ENCODE measurements at places on chromosomes 11 and 22.

DNA sequence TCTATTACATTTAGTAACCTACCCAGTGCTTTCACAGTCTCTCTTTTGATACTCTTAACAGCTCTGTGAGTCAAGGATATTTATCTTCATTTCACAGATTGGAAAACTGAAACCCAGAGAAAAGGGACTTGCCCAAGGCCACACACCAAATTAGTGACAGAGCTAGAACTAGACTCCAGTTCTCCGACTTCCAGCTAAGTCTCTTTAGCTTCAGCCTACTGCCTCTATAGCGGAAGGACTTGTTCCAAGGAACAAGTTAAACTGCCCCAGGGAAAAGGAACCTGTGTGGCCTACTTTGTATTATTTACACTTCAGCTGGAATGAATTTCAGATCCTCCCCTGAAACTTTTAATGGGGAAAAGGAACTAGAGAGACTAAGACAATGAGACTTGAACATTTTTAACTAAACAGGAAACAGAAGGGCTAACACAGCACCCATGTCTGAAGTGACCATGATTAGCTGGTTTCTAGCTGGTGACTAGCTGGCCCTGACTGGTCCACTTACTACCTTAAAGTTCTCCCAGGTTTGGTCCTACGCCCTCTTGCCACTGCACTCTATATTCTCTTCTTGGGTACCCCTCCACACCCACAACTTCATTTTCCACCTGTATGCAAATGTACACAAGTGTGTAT, 1.3 kb downstream of the LRRC51 start:
- DNase-seq, result no peak

DNA sequence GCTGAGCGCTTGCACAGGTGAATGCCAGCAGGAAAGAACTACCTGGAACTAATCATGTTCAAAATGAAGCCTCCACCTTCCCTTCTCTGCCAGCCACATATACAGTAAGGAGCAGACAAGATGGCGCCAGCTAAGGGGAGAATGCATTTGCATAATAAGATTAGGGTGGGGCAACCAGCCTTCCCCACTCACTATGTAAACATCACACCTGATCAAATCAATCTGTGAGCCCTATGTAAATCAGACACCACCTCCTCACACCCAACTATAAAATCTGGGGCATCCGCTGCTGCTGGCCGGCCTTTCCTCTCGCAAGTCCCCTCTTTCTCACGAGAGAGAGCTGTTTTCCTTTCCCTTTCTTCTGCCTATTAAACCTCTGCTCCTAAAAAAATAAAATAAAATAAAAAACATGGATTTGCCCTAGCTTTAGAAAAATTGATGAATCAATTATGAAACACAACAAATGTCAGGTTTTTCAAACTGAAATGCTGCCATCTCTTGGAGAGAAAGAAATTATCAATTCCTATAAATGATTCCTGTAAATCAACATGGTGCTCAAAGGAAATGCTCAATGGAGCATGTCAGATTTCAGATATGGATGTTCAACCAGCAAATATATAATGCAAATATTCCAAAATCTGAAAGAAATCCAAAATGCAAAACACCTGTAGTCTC, 108.9 kb downstream of the SGSM3 start:
- DNase-seq, result no peak

- DNase-seq, result no peak
These were observed 58.5 kb downstream of the CCDC34 start for GRCh38 chr11:27304514-27304913.

DNA sequence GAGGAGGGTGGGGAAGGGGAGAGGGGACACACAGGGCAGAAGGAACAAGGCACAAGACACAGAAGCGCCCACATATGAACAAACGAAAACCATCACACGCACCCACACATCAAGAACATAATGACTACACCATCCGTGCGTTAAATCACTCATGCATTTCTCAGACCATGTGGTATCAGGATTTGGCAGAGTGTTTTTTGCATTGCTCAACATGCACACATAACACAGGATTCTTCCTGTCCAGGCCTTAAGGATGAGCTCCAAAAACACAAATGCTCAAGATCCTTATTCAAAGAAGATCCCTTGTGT, 309.5 kb downstream of the CADM1 start:
- DNase-seq, result peak; percentile 68

DNA sequence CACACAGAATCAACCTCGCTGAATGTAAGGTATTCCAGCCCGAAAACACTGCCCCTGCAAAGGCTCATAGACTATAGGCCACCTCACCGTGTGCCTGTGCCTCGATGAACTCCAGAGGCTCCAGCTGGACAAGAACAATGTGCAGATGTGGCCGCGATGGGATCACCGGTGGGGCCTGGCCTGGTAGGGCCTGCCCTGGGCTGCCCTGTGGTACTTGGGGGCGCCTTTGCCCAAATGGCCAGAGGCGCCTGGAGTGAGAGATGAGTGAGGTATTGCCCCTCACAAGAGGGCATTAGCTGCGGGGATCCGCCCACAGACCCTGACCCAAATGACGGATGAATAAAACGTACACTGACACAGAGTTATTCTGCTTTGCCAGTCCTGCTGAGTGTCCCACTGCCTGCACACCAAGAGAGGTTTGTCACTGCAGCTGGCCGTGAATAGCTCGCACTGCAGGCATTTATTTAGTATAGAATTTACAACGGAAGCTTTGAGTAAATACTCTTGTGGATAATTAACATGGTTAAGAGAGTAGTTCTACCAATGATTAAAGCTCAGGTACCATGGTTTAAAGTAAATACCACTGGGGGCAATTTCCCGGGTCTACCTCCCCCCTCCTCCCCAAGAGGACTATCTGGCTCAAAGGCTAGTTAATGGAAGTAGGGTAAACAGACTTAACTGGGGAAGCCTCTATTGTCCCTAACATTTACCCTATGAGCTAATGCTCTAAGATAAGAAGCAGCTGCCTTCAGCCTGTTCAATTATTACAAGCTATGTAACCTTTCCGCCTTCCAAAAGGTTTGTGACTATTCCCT, 101.1 kb upstream of the IGLL5 start:
- no peak for DNase-seq

DNA sequence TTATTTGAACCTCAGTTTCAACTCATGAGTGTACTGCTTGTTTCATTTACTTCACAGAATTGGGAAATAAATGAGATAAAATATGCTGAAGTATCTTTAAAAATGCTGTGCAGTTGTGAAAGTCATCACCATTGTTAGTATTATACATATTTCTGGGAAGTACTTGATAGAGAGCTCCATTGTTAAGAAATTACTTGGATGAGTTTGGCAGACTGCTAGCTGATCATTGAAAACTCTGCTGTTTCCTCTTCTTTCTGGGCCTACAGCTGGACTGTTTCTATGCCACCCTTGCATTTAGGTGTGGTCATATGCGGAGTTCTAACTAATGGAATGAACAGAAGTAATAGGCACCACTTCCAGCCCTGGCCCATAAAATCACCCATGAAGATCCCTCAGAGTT, 10.0 kb downstream of the SIK2 start:
- DNase-seq, result no peak

DNA sequence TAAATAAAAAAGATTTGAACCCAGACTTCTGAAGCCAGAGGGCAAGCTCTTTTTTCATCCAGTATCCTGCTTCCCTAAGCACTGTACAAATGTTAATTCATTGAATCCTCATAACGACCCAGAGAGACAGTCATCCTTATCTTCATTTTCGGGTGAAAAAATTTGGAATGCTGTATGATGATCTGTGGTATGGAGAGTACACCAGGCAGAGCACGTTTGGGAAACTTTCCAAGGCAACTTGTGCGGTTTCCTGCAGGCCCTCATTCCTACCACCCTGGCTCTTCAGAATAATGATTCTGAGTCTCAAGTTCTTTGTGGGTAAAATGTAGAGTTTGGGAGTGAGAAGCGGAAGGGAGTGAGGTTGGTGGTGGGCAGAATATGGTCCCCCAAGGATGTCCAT, 177.9 kb upstream of the CADM1 start:
- peak; percentile 54 for DNase-seq

DNA sequence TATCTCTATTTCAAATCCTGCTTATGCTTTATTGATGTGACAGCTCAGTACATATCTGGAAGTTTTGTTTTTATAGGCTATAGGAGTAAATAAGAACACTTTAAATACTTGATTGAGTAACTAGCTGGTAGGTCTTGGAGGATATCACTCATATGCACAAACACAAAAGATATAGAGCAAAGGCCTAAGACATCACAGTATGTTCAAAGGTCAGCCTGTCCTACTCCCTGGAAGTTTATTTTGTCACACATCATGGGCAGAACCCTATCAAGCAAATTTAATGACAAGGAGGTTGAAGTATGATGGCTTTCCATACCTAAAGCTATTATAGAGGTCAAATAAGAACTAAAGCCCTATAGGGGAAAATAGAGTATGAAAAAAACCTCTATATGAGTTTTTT, 70.0 kb upstream of the MS4A8 start:
- no peak for DNase-seq

GRCh38 chr11:119964136-119965025, 173.5 kb downstream of the TRIM29 start:
- no peak for DNase-seq

DNA sequence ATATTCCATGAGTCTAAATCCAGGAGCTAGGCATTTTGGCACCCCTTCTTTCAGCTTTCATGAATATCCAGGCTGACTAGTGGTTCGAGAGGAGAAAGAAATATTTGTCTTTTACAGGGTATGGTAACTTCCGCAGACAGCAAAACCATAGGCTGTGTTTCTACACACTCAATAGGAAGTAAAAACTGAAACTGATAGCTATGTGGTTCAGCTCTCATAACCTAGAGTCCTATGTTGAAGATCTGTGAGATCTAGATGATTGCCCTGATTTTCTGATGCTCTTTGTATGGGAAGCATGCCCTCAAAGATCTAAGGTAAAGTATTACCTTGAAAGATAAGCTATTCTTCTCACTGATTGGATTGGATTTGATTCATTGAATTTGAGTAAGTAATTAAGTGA, 118.3 kb downstream of the CD44 start:
- no peak for DNase-seq

- DNase-seq, result no peak
These were observed 510.4 kb downstream of the BUD13 start for GRCh38 chr11:116262370-116262769.

- DNase-seq, result no peak
These were observed 55.0 kb upstream of the ANO3 start for GRCh38 chr11:26276798-26277424.

GRCh38 chr11:26916805-26917204, 77.1 kb upstream of the FIBIN start:
- no peak for DNase-seq

GRCh38 chr11:20011307-20011951, 148.8 kb downstream of the DBX1 start:
- no peak for DNase-seq

GRCh38 chr11:59216641-59217564, 4.2 kb upstream of the MPEG1 start:
- DNase-seq, result no peak

DNA sequence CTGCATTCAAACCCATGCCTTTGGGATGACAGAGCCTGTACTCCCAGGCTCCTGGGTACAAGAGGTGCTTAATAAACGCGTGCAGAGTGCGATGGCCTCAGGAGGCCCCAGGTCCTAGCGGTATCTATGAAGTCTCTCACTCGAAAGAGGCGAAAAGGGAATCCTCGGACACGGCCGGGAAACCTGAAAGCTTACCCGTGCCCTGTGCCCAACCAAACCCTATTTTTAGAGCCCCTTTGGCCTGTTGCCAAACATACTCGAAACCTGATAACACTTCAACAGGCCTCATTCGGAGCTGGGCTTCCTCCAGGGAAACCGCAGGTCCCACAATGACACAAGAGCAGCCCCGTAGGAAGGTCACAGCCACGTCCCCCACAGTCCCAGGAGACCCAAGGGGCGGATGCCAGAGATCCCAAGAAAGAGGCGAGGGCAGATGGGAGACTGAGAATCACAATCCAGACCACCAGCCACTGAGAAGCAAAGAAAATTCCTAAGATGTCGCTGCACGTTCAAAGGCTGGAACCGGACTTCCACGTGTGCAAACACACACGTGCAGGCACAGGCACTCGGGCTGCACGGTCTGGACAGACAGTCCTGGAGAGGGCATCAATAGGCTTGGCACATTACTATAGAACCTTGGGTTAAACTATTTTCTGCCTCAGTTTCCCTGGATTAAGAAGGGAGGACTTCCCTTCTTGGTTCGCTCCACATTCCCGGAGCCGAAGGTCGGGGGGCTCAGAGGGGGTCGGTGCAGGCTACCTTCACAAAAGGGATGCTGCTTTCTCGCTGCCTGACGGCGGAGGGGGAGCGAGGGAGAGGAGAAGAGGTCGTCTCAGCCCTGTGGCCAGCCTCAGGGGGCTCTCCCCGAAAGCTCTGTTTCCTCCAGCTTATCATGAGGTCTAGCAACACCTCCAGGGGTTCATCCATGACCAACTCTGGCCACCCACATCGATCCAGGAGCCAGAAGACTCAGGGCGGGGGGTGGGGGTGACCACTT, 8.2 kb downstream of the PDGFB start:
- DNase-seq, result no peak

DNA sequence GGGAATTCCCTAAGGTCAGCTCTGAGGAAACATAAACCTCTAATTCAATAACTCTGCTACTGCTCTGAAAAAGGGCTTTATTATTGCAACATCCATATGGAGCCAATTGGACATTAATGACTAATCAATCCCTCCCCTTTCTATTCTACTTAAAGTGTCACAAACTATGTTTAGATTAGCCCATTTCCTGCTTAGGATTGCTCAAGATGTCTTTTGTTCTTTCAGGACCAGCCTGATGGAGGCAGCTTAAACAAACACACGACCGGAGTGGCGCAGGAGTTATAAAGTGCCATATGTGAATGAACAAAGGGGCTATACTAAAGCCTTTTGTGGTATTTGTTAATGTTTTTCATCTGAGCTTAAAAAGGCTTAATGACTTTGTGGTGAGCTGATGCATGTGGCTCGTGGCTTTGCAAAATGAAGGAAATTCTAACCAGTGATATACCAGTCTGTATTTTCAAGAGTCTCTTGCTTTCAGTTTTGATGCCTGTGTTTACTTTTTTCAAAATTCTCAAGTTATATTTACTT, 354.4 kb downstream of the SOX6 start:
- peak; percentile 96 for DNase-seq

- DNase-seq, result no peak
These were observed 26.7 kb downstream of the EIF3F start for GRCh38 chr11:8013833-8014232.

- no peak for DNase-seq
These were observed 3.2 kb downstream of the EHF start for GRCh38 chr11:34624069-34624468.

GRCh38 chr11:12922418-12922817, 86.7 kb upstream of the RASSF10 start:
- DNase-seq, result no peak

GRCh38 chr11:108960501-108960900, 295.6 kb downstream of the DDX10 start:
- DNase-seq, result no peak

GRCh38 chr11:99489581-99489980, 468.8 kb downstream of the CNTN5 start:
- peak; percentile 9 for DNase-seq

GRCh38 chr11:95676308-95676707, 113.3 kb downstream of the FAM76B start:
- no peak for DNase-seq

- no peak for DNase-seq
These were observed 27.3 kb downstream of the GNAZ start for GRCh38 chr22:23097412-23098229.

DNA sequence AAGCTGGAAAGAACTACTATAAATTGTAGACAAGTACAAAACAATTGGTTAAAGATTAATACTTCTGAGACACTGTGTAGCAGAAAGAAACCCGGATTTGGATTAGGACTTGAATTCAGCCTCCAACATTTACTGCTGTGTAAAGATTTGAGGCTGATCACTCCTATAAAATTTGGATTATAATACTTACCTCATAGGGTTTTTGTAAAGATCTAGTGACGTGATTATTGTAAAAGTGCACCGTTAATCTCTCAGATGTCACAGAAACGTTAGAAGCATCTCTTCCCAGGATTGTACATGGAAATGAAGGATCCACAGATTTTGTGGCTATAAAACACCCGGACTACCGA, 323 bp upstream of the HIKESHI start:
- no peak for DNase-seq

Data from fibroblast of skin of left biceps (primary cell).